Calu3 (cell line): ENCODE measurements at places on chromosomes 3 and 15.

GRCh38 chr15:65723876-65724275 lies 68.2 kb downstream of the DENND4A start:
- H3K36me3 ChIP-seq: no peaks in the 10 kb centered on the region
- H3K27ac ChIP-seq: no peak overlapping the region
- no peak overlapping the region for H3K4me3 ChIP-seq

DNA sequence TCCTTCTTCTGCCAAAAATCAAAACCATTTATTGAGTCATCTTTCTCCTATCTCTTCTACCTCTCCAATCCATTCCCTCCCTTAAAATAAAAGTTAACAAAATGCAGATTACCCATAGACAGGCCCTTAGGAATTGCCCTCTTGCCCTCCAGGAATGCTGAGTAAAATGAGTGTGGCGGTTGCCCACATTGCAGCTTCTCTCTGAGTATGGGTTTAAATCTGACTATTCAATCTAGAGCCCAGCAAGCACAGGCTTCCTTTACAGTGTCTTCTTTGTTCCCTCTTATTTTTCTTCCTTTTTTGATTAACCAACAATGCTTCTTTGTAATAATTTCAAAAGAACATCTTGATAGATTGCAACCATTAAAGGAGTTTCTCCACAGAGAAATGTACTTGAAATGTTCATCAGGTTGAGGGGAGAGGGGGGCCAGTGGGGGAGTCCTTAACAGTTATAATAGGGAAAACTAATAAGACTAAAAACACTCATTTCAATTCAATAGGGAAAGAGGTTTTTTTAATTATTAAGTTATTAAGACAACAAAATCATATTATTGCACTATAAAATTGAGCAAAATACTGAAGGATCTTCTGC lies 135.3 kb upstream of the LMCD1 start:
- DNase-seq: no peak
- H3K27ac ChIP-seq: no peak overlapping the region
- H3K36me3 ChIP-seq: no peaks in the 10 kb centered on the region
- H3K27me3 ChIP-seq: no peaks in the 10 kb centered on the region
- H3K4me3 ChIP-seq: no peak overlapping the region

GRCh38 chr15:92034227-92034626 lies 180.7 kb downstream of the SLCO3A1 start:
- H3K36me3 ChIP-seq: no peaks in the 10 kb centered on the region
- DNase-seq: no peak
- no peaks in the 10 kb centered on the region for H3K4me1 ChIP-seq
- H3K27ac ChIP-seq: no peak overlapping the region

DNA sequence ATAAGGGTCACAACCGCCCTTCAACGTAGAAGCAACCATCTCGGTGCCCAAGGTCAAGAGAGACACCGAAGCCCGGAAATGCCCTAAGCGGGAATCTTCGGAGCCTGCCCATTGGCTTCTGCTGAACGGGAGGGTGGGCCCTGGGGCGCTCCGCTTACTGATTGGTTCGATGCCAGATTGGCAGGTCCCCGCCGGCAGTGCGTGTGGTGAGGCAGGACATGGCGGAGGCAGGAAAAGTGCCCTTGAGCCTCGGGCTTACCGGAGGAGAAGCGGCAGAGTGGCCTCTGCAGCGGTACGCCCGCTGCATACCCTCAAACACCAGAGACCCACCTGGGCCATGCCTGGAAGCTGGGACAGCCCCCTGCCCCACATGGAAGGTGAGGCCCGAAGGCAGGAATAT lies at the start of gene REC114:
REC114 (plus strand) TSS at position 197 of the 400 bp plus-strand sequence; CDS start at position 219, 22 bp downstream.
- peaks cover 7% of the 10 kb centered on the region for H3K4me1 ChIP-seq
- no peak within 1 kb of the TSS for H3K27ac ChIP-seq
- no peaks in the 10 kb centered on the region for H3K36me3 ChIP-seq
- DNase-seq: no peak
- peaks cover 71% of the 10 kb centered on the region for H3K27me3 ChIP-seq

- peaks cover 11% of the 10 kb centered on the region for H3K27me3 ChIP-seq
- H3K4me1 ChIP-seq: no peaks in the 10 kb centered on the region
- H3K4me3 ChIP-seq: no peak overlapping the region
- no peak overlapping the region for H3K27ac ChIP-seq
- no peak for DNase-seq
- H3K36me3 ChIP-seq: no peaks in the 10 kb centered on the region
These were observed 9.7 kb upstream of the RNF7 start for GRCh38 chr3:141728355-141728892.
